ENCODE measurements at places on chromosomes 2 and 18. TPM values are rescaled to one million over a fixed set of nuclear protein-coding genes. Genes with fewer than 3 reads are reported as not detected.

The CHST9 gene
- not detected for total RNA-seq

The ITGB6 gene
- 6.9 TPM for total RNA-seq

The EPB41L3 gene
- total RNA-seq = not detected

The PTPRN gene
- total RNA-seq = not detected

The ZNF2 gene
- 4.1 TPM for total RNA-seq

The KATNAL2 gene
- 2.1 TPM for total RNA-seq

The NGEF gene
- total RNA-seq = 7.4 TPM

The DYTN gene
- total RNA-seq = not detected

The PXDN gene
- 114 TPM for total RNA-seq

The EML6 gene
- 1.7 TPM for total RNA-seq

The KYNU gene
- total RNA-seq = 143 TPM

The CPLX4 gene
- total RNA-seq = not detected

The NPAS2 gene
- 16.4 TPM for total RNA-seq

The PRSS56 gene
- not detected for total RNA-seq

The LMAN2L gene
- 6.5 TPM for total RNA-seq

The NAT8 gene
- total RNA-seq = not detected

The C1QL2 gene
- total RNA-seq = not detected

The AMER3 gene
- total RNA-seq = not detected

All from MCF 10A (cell line).